Temporal lobe (tissue), 4 donors: ENCODE measurements at places on chromosomes 13 and 19. TPM values are rescaled to one million over a fixed set of nuclear protein-coding genes. Genes with fewer than 3 reads are reported as not detected.

CRB3 gene
- total RNA-seq: 0.25 TPM

C19orf33 gene
- 1.2 TPM for total RNA-seq

ZFR2 gene
- 4.7 TPM for total RNA-seq

MYCBP2 gene
- total RNA-seq: 304 TPM

LILRA1 gene
- total RNA-seq: 0.25 TPM

ZNF443 gene
- total RNA-seq: 11.3 TPM

IGFL2 gene
- total RNA-seq: not detected

PPP2R1A gene
- 133 TPM for total RNA-seq

RFPL4AL1 gene
- total RNA-seq: not detected

SMAD9 gene
- total RNA-seq: 14.8 TPM

FUT1 gene
- total RNA-seq: 0.49 TPM

RDH8 gene
- not detected for total RNA-seq

GPR12 gene
- total RNA-seq: 38.6 TPM

C19orf81 gene
- total RNA-seq: not detected

ANGPTL8 gene
- not detected for total RNA-seq

SCN1B gene
- 0.49 TPM for total RNA-seq

LIG4 gene
- total RNA-seq: 13.8 TPM

NAPSA gene
- 0.25 TPM for total RNA-seq

ZIM2 gene
- 4.2 TPM for total RNA-seq

SLITRK1 gene
- total RNA-seq: 30.7 TPM

ACOD1 gene
- under 0.01 TPM for total RNA-seq

NDUFA11 gene
- 66.1 TPM for total RNA-seq

U2AF2 gene
- 83.6 TPM for total RNA-seq

ZNF433 gene
- total RNA-seq: 19.7 TPM

ATP4B gene
- not detected for total RNA-seq

ARRDC5 gene
- total RNA-seq: not detected

TEX26 gene
- total RNA-seq: 0.74 TPM

RUVBL2 gene
- total RNA-seq: 60.5 TPM

DLL3 gene
- total RNA-seq: 14.3 TPM

MAP4K1 gene
- total RNA-seq: 0.49 TPM

RGL3 gene
- 0.25 TPM for total RNA-seq

SYT3 gene
- 22.9 TPM for total RNA-seq

GPR4 gene
- total RNA-seq: 0.25 TPM

CTXN1 gene
- total RNA-seq: 36.6 TPM

KCNRG gene
- 11.8 TPM for total RNA-seq

UPK1A gene
- not detected for total RNA-seq

MUC16 gene
- total RNA-seq: not detected

ATP8B3 gene
- total RNA-seq: under 0.01 TPM

ZNF547 gene
- total RNA-seq: 7.9 TPM

ZNF560 gene
- total RNA-seq: 0.49 TPM

IGFL1 gene
- not detected for total RNA-seq

ZSCAN4 gene
- total RNA-seq: not detected

AMER2 gene
- 129 TPM for total RNA-seq

TMEM86B gene
- 0.98 TPM for total RNA-seq

ZNF729 gene
- under 0.01 TPM for total RNA-seq

ZSCAN1 gene
- total RNA-seq: 2.2 TPM

FFAR2 gene
- total RNA-seq: not detected
